ENCODE measurements at places on chromosomes 1 and 21.
A peak's percentile ranks its signal among the peaks of the same experiment; 100 is the strongest.

DNA sequence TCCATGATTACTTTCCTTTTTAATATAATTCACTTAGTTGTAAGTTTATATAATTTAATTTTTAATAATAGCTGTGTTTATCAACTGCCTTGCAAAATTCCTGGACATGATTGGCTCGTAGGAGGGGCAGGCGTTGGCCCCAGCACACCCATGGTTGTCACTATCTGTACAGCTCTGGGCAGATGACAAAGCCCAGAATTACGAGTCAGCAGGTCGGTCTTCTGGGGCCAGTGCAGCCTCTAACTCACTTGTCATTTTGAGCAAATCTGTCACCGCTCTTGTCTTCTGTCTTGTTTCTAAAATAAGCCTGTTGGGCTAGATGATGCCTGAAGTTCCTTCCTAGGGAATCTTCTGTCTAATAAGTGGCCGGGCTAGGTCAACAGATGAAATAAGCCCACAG is 21.4 kb upstream of the LRRC38 start:
- DNase-seq, result no peak

DNA sequence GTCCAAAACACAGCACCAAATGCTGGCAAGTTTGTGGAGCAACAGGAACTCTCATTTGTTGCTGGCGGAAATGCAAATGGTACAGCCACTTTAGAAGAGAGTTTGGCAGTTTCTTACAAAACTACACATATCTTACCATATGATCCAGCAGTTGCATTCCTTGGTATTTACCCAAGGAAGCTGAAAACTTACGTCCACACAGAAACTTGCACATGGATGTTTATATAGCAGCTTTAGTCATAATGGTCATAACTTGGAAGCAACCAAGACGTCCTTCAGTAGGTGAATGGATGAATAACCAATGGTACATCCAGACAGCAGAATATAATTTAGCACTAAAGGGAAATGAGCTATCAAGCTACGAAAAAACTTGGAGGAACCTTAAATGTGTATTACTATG is 66.4 kb downstream of the MARK1 start:
- DNase-seq, result no peak

- peak; percentile 46 for DNase-seq
Observed at GRCh38 chr1:174242856-174243255, 83.5 kb downstream of the RABGAP1L start.

GRCh38 chr1:173445164-173445563 is 32.0 kb upstream of the PRDX6 start:
- DNase-seq, result no peak

- no peak for DNase-seq
Observed at GRCh38 chr1:26627954-26628353, 67.9 kb upstream of the ARID1A start.

DNA sequence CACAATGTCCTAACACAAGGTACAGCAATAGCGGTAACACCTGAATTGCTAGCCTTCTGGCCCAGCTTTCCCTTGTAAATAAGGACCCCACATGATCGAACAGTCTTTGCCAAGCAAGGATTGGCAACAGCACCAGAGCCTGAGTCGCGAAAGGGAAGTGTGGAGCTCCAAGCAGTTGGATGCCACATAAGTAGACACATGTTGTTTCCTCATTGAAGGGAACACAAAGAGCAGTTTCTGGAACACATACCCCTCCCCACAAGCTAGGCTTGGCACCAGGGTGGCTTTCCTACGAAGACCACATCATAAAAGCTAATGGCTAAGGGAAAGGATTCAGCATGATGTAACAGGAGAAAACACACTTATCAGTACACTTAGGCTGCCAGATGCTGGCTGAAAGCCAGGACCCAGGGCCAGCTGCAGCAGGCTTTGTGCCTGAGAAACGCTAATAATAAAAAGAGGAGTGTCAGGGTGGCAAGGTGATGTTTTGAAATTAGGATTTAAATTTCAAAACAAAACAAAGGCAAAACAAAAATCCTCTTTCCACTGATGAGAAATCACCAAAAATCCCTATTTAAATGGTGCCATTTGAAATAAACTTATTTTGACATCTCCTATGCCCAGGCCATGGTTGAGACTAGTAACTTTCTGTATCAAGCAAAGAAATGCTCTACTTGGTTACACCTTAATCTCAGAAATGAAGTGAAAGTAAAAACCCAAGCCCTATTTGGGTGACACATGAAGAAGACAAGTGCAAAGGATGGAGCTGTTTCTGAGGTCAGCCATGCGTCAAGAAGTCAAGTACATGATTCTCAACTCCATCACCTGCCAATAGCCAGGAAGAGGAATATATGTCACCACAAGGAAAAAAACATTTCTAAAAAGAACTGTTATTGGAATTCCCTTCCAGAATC is 11.9 kb upstream of the CPLANE2 start:
- DNase-seq, result peak; percentile 92

GRCh38 chr1:53286955-53287354 is 40.9 kb downstream of the LRP8 start:
- peak; percentile 39 for DNase-seq

DNA sequence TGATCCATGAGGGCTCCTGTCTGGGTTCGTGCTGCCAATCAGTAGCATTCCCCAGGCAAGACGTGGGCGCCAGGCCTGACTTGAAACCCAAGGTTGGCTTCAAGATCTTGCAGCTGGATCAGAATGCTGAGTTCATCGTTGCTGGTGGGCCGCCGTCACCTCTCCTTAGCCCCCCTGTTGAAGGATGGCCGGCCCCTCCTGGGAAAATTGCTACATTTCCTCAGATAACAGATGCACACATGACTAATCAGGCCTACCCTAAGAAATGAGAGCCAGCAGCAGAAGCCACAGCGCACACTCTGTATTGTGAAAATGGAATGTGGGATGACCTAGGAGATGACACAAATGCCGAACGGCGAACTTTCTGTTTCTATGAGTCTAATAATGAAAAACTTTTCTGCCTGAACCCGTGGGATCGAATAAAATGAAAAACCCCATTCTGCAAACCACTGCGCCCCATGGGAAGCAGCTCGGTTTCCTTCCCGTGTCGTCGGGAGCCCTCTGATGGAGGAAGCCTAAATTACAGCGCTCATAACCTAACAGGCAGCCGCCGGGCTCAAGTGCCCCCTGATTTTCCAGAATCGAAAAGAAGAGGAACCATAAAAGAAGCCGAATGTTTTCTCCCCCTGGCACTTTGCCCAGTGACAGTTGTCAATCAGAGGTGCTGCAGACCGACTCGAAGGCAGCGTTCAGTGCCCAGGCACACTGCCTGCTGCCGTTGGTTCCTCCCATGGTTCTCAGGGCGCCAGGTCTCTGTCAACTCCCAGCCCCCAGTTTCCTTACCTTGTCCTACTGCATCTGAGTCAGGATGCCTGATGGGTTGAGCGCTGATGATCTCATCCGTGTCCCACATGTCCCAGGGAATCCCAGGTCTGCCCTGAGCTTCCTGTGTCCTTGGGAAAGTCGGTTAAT is 38.2 kb upstream of the H6PD start:
- DNase-seq, result peak; percentile 54

GRCh38 chr1:240404286-240404685 is 207.7 kb downstream of the GREM2 start:
- no peak for DNase-seq

DNA sequence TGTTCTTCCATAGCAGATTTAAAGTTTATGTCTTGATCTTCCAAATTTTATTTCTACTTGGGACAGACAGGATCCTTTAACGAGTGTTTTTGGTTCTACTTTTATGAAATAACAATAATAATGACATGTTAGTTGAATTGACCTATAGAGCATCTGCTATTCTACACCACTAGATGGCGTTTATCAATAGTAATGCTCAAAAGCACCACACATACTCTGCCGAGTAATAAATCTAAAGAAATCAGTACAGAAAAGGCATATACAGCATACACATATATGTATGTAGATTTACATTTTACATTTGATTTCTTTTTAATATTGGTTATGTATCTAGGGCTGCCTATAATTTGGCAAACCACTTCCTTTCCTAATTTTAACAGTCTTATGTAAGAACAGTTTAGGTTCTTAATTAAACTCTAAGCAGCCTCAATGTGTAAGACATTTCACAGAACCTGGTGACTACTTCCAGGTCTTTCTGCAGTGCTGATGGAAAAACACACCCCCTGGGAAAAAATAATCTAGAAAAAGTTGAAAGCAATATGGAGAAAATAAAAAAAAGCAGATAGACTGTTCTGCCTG is 5.9 kb upstream of the SIPA1L2 start:
- peak; percentile 80 for DNase-seq

GRCh38 chr1:234845097-234845660 is 235.2 kb upstream of the IRF2BP2 start:
- no peak for DNase-seq

GRCh38 chr1:172184506-172185191 is 235.8 kb upstream of the C1orf105 start:
- DNase-seq, result no peak

DNA sequence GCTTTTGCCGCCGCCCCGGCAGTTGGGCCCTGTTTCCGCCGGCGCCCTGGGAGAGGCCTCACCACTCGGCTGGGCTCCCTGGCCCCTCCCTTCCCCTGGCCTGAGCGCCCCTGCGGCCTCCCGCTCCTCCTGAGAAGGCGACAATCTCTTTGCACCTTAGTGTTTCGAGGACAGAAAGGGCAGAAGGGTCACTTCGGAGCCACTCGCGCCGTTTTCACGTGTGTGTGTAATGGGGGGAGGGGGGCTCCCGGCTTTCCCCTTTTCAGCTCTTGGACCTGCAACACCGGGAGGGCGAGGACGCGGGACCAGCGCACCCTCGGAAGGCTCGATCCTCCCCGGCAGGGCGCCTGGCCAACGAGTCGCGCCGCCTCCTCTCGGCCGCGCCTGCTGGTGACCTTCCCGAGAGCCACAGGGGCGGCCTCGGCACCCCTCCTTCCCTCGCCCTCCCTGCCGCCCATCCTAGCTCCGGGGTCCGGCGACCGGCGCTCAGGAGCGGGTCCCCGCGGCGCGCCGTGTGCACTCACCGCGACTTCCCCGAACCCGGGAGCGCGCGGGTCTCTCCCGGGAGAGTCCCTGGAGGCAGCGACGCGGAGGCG is 432 bp upstream of the SIM2 start:
- no peak for DNase-seq

- no peak for DNase-seq
Observed at GRCh38 chr1:166884971-166885370, 8.9 kb upstream of the TADA1 start.

DNA sequence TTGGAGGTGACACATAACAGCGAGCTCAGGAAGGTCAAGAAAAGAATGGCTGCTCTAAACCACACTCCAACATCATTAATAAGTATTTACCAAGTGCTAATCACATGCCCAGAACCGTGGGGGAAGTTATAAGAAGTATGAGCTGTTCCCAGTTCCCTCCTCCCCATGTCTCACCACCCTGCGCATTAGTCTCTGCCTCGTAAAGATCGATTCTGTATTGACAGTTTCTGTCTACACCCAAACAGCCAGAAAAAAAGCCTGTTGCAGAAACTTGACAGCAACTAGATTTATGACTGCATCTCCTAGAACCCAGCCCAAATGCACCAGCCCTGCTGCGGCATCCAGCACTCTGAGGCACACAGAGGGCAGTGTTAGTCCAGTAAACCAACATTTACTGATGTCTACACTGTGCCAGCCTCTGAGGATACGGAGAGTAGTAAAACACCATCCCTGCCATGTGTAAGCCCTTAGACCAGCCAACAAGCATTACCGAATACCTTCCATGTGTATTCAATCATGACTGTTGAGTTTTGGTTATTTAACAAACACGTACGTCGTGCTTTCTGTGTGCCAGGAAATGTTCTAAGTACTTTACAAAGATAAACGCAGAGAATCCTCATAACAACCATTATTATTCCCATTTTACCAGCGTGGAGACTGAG is 63.6 kb upstream of the ZBTB40 start:
- DNase-seq, result no peak

Data from NCI-H2171 treated with DMSO at 0.1 percent for 48 hours (cell line).